ENCODE measurements at places on chromosomes 6 and 20.

GRCh38 chr20:32925481-32926196 is 66.9 kb downstream of the EFCAB8 start:
- DNase-seq = no peak

- DNase-seq = no peak
Observed at GRCh38 chr6:5086294-5086890, 1.3 kb downstream of the PPP1R3G start.

DNA sequence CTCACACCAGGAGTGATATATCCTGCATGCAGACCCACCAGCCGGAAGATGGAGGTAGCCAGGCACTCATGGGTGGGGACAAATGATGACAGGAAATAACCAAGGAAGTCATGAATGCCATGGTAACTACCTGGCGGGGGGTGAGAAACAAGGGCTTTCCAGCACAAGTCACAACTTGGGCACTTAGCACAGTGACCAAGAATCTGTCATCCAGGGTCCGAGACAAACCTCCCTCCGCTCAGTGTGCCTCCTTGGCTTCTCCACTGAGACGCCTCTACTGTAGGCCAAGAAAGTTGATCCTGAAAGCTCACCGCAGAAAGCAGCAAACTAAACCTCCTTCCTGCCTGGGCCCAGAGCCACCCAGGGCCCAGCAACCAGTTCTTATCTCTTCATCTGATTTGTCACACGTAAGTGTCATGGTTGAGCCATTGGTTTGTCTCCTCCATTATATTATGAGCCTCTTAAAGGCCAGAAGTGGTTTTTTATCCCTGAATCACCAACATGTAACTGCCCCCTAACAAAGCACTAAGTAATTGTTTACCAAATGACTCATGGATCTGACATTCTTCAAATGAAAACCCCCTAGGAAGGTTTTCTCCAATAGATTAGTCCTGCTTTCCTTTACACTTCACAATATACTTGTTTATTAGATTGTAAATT is 84.3 kb upstream of the TAB2 start:
- DNase-seq = no peak

DNA sequence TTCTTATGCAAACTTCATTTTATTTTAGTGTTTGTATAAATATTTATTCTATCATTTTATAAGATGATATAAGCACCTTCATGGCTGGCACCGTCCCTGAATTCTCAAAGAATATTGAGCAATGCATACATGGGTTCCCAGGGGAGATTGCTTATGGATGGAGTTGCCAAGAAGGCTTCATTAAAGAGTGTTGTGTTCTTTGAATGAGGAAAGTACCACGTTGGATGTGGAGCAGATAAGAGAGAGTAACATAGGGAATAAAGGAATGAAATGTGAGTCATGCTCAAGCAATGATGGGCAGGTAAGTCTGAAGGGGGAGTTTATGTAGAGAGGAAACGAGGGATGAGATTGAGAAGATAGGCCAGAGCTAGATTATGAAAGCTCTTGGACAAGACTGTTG is 10.3 kb downstream of the DSE start:
- no peak for DNase-seq

DNA sequence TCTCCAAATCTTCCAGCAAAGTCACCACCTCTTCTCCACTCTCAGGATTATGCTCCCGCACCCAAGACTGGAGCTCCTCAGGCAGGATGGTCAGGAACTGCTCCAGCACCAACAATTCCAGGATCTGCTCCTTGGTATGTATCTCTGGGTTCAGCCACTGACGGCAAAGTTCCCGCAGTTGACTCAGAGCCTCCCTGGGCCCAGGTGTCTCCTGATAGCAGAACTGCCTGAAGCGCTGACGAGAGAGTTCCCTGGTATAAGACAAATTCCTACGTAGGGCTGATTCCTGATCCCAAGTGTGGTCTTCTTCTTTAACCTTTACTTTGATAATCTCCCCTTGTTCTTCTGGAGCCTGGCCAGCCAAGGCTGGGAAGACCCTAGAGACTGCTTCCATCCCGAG is 60.6 kb downstream of the GPX5 start:
- DNase-seq = no peak

GRCh38 chr6:5659467-5659866 is 347.3 kb downstream of the NRN1 start:
- DNase-seq = no peak

Measured in heart right ventricle (tissue), 16 donors.